Gastrocnemius medialis (tissue), 4 donors: ENCODE measurements at places on chromosomes 4 and X. TPM values are rescaled to one million over a fixed set of nuclear protein-coding genes. Genes with fewer than 3 reads are reported as not detected.

Gene ZFYVE28
- total RNA-seq, result 1.8 TPM

Gene HTN1
- total RNA-seq, result not detected

Gene MCUB
- total RNA-seq, result 2.6 TPM

Gene RAB9B
- 5.5 TPM for total RNA-seq

DNA sequence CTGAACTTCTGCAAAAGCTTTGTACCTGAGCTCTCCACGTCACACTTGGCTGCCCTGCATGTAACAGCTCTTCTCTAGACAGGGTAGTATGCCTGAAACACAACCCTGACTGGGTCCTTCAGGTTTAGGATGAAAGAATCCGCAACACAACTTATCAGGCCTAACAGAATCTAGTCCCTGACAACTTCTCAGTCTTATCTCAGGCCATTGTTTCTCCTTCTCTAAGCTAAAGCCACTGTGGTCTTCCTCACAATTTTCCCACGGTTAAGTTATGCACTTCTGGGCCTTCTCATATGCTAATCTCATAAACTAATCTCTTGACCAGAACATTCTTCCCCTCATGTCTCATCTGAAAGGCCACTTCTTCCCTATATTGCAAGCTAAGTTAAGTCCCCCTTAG, 10.8 kb upstream of the TMPRSS11B start:
- no peak for DNase-seq

DNA sequence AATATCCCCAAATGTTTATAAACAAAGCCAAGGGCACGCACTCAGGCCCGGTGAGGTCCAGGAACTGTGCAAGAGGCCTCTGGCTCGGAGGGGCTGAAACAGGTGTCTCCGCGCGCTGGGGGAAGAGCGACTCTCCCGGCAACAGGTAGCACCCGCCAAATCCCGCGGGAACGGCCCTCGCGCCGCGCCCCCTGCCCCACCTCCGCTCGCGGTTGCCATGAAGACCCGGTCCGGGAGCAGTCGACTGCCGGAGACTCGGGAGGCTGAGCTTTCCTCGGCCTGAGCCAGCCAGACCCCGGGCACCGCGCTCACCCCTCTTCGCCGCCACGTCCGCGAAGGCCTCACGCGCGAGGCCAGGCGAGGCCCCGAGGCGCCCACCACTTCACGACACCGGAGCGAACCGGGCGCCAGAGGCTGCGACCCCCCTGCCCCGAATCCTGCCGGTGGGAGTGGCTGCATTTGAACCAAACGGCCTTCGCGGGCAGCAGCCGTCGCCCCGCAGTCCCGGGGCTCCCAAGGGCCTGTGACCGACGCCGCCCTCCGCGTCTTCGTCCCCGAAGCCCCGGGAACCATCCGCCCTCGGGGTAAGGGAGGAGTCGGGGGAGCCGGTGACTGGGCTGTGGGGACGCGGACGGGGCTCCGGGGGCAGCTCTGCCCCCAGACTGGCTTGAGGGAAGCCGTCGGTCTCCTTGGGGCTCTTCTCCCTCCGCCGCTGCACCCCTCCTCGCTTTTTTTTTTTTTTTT, at the start of gene NSUN7:
TSS of gene NSUN7 (plus strand) at position 239 of the 744 bp plus-strand sequence. CDS start 739 bp downstream, outside the sequence.
- no peak for DNase-seq

DNA sequence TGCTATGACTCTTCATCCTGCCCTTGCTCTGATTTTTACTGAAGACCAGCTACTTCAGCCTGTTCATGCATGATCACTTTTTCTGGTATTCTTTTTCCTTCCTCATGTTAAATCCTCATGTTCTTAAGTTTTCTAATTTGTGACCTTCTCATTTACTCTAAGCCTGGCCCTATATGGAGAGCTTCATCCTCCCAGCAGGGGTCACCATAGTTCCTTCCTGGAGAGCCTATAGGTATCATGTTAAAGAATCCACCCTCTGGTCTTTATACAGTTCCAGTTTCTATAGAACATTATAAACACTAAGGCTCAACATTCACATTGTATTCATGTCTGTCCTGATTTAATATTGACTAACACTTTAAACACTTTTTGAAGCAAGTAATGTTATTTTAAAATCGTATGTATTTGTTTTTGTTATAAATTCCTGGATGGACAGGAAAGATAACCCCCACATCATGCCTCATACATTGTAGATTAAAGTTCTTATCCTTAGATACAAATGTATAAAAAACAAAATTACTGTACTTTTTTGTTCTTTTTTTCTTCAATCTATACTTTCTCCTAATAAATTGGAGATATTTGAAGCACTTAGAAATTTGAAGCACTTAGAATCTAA, 53.8 kb upstream of the OTUD4 start:
- peak; percentile 16 for DNase-seq

DNA sequence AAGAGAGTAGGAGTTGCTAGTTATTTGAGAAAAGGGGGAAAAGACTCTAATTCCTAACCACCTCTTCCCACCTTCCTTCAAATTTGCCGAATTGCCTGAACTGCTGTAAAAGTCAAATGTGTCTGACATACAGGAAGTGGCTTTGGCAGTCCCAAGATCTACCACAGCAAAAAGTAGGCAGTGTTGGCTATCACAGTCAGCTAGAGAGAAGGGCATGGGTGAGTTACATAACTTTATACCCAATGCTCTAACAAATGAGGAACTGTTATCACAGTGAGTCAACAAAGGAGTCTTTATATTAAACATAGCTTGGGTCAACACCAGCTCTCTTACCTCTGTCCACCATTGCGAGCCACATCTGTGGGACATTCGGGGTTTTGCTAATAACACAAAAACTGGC, 2.4 kb upstream of the MBNL3 start:
- DNase-seq, result peak; percentile 10

- DNase-seq, result no peak
Measured at GRCh38 chrX:139949703-139950102, 15.6 kb downstream of the CXorf66 start.

DNA sequence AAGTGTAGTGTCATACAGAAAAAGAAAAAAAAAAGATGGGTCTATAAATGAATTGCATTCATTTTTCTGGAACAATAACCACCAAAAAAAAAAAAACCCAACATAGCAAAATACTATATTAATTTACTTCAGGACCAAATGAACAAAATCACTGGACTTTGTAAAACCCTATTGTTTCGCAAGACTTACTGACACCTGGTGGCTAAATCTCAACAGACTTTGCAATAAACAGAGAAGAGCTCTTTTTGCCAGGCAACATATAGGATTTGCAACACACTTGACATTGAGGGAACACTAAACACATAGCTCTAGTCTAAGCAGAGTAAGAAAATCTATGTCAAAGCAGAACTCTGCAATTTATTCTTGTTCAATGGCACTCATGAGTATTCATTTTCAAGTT, 990.2 kb downstream of the STPG2 start:
- no peak for DNase-seq

DNA sequence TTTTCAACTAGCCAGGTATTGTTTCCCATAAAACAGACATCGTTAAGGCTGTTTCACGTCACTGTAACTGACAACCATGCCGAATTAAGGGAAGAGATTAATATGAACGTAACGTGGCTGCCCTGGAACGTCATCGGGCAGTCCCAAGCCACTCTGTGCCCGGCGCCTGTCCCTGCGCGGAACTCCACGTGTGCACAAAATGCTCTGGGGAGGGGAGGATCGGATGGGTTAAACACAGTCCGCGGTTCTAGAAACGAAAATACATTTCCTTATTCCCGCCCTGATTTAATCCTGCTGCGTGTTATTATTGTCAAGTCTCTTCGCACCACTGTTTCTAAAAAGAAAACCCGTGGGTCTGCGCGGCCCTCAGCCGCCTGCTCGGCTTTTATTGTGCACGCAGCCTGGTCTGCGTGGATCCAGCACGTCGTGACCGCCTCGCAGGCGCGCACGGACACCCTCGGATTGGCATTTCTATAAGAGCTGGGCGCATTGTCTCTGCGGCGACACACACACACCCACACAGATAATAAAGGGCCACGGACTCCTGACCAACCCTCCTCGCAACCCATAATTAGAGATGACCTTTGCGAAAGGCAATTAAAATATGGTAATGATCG, 69.6 kb upstream of the BCOR start:
- no peak for DNase-seq

DNA sequence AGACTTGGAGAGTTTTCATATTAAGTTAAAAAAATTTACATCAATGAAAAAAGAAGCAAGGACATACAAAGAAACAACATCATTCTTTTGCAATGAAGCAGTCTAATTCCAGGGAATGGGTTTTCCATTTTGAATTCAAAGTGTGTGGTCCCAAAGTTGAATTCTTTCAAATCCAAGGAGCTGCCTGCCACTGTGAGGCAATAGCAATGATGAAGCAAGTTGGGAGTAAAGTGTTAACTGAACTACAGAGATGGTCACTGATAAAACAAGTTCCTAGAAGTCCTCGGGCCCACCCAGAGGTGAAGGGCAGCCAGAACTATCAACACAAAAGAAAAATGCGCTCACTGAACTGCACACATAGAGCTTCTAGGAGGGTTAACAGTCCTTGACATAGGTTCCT, 115.9 kb downstream of the RAB28 start:
- no peak for DNase-seq
